ENCODE measurements at places on chromosomes 4 and X. TPM values are rescaled to one million over a fixed set of nuclear protein-coding genes. Genes with fewer than 3 reads are reported as not detected.

NMU gene
- total RNA-seq: not detected

USO1 gene
- 64.5 TPM for total RNA-seq

CDKL2 gene
- 1.1 TPM for total RNA-seq

SERPINA7 gene
- not detected for total RNA-seq

F9 gene
- total RNA-seq: not detected

CXCL11 gene
- total RNA-seq: 0.31 TPM

GUF1 gene
- total RNA-seq: 35.9 TPM

- DNase-seq: no peak
These were observed 2387.6 kb downstream of the PCDH7 start for GRCh38 chr4:33107814-33108213.

GRCh38 chr4:81628489-81628888, 156.8 kb upstream of the RASGEF1B start:
- no peak for DNase-seq

DNA sequence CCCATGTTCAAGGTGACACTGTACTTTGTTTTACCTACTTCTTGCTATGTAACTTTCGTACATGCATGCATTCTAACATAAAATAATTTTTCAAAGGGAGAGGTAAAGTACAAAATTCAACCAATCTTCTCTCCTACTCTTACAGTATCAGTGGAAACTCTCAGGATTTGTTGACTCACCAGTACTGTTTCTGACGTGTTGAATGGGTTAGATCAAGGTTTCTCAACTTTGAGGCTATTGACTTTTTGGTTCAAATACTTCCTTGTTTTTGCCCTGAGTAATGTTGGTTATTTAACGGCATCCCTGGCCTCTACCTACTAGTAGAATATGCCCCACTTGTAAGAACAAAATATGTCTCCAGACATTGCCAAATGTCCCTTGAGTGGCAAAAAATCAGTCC, 94.6 kb upstream of the SMAD1 start:
- no peak for DNase-seq

DNA sequence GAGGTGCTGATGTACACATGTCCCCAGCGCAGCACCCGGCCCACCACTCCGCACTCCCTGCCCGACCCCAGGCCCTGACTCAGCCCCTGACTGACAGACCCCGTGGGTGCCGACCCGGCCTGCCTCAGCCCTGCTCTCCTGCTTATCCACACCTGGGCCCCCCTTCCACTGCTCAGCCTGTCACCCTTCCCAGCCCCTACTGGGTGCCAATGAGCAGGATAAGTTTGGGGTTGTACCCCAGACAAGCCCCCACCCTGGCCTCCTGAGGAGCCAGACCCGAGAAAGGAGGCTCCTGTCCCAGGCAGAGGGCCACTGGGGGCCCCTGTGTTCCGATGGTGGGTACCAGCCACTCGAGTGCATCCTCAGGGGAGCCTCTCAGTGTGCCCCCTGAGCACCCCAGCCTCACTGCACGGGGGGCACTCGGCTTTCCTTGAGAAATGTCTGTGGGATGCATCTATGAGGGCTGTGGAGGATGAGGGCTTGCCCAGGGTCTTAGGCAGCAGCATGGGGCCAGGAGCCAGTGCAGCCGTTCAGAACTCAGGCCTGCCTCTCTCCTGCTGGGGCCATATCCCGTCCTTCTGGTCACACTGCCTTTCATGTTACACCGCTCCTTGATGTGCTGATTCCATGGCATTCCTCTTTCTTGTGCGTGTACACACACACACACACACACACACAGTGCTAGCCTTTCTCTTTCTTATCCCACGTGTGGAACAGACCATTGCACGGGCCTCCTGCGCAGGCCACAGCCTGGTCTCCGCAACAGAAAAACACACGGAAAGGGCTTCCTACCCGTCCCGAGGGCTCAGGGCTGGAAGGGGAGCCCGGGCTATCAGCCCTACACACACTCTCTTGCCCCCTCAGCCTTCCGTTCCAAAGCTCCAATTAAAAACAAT, 220.1 kb upstream of the PSAPL1 start:
- DNase-seq: no peak

- DNase-seq: no peak
These were observed 77.1 kb downstream of the CNOT6L start for GRCh38 chr4:77742054-77742453.

DNA sequence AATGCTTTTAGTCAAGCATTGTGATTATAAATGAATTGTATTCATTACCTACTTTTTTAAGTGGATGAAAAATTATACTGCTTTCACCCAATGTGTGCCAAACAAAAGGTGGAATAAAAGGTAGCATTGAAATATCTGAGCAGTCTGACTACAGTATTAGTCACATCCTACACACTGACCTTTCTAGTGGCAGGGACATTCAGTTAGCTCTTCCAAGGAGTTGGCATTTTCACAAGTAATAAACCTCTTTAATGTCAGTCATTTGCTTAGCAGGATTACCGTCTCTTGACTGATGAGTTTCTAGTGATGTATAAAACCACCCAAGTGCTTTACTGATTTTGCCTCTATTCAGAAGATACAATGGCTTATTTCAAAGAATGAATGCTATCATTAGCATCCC, 687.9 kb downstream of the ARAP2 start:
- DNase-seq: no peak

- no peak for DNase-seq
These were observed 8.8 kb upstream of the BMP2K start for GRCh38 chr4:78767350-78767749.

- no peak for DNase-seq
These were observed 6.0 kb upstream of the AFP start for GRCh38 chr4:73429826-73430587.

- no peak for DNase-seq
These were observed 28.2 kb upstream of the NEIL3 start for GRCh38 chr4:177281351-177281909.

DNA sequence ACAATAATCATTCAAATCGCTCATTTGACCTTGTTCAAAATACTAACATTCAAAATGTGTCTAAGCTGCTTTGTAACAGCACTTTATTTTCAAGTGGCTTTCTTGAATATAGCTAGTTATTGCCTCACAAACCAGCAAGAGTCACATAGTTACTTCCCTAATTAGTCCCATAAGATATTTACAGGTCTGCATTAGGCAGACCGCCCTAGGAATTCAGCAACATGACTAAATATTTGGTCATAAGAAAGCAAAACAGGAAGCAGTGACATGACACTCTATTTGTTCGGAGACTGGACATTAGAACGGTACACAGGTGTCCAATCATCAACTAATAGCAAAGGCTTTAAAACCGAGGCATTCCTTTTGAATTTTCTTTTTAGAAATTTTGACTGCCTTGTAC, 262.0 kb downstream of the COL25A1 start:
- no peak for DNase-seq

- DNase-seq: no peak
These were observed 586.7 kb downstream of the GBA3 start for GRCh38 chr4:23279377-23279986.

DNA sequence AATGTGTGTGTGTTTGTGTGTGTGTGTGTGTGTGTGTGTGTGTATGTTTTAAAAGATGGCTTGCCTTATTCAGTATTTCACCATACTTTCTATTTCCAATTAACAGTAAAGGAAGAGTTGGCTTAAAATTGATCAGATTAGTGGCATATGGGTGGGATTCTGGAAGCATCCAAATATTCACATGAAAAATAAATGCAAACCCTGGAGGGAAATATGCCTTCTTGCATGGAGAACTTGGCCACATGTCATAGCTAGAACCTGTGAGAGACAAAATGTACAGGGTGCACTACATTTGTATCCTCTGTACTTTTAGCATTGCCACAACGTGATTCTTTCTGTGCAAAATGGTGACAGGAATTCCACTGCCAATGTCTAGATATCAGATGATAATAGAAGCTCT, 589.6 kb downstream of the ZNF674 start:
- DNase-seq: no peak
